ENCODE measurements at places on chromosomes 1 and 21.
A peak's percentile ranks its signal among the peaks of the same experiment; 100 is the strongest.

- peak; percentile 75 for DNase-seq
Observed at GRCh38 chr1:155320661-155321617, at the start of gene RUSC1. TSS of gene RUSC1 (plus strand) at chr1:155320894. CDS start at chr1:155321774, 880 bp downstream.

DNA sequence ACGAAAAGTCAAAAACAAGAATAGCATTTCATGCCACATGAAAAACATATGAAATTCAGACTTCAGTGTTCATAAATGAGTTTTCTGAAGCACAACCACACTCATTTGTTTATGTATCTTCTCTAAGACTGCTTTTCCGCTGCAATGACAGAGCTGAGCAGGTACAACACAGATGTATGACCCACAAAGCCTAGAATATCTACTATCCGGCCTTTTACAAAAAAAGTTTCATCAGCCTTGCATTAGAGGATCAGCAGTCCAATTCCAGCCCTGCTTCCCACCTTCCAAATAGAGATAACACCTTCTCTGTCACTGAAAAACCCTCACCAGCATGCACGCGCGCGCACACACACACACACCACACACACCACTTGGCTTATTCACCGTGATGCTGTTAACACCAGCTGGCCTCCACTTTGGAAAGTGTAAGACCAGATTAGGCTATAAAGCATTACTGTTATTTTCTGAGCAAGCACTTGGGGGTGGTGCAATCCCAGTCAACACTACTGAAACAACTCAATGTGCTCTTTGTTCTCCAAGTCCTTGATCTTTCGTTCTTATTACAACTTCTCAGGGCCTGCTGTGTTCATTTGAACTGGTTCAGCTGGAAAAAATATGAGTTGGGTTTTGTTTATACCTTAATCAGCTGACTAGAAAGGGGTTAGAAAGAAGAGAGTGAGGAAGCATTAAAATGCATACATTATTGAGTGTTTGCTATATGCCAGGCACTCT lies 90.0 kb downstream of the GLUL start:
- no peak for DNase-seq

DNA sequence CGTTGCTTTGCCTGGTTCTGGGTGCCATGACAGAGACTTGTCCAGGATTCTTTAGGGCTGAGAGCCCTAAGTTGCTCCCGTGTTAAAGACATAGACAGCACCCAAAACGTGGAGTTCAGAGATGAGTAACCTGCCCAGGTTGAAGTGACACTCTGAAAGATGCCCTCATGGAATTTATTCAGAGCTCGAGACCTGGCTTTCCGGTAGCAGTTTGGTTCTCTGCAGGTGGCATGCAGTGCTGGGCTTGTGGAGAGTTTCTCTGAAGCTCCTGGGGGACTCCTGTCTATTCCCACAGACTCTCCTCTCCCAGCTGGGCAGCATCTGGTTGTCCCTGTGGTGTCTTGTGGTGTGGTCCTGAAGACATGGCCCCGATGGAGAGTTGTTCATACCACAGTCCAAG lies 241.0 kb downstream of the RHOU start:
- no peak for DNase-seq

DNA sequence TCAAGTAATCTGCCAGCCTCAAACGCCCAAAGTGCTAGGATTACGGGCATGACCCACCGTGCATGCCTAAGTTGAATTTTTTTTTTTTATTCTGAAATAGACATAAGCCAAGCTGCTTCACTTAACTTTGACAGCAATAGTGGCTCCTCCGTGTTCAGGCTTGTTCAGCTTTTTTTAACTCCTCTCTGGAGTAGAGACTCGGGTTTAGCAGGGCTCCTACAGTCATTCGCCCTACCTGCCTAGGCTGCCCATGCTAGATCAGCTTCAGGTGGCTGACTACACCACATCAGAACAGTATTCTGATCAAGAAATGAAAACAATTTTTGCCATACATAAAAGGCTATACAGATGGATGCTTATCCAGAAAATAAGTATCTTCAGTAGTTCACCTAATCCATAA lies 14.7 kb downstream of the ARID4B start:
- DNase-seq: no peak

GRCh38 chr1:89739844-89740216 lies 81.0 kb upstream of the LRRC8D start:
- DNase-seq: no peak

- DNase-seq: no peak
Observed at GRCh38 chr21:45434645-45435217, 29.8 kb downstream of the COL18A1 start.
